ENCODE measurements at places on chromosomes 11 and 22.

GRCh38 chr22:43343670-43344519 lies 723 bp upstream of the SCUBE1 start:
- no peak for DNase-seq

DNA sequence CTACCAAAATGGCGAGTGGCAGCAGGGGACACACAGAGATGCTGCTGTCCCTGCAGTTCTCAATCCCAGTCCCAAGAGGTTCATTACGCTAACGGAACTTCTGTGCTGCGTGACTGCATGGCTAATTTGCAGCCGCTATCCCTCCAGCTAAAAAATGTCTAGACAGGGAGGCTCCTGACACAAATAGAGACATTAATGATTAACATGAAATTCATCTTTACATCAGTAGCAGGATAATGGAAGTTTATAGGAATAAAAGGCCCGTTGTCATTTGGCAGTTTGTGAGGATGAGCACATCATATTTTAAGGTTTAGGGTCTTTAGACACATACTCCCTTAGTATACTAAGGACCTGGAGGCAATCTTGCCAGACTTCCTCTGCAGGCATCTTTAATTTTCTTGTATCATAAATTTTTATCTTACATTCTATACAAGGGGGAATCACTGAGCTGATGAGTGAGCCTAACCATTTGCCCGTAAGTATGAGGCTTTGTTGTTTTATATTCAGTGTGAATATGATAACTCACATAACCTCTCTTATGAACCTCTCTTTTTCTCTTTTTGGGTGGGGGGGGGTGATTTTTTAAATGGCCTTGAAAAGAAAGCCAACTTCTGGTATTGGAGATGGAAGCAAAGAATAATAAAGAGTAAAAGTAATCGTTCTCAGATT lies 99.8 kb upstream of the OR9G4 start:
- DNase-seq = no peak

DNA sequence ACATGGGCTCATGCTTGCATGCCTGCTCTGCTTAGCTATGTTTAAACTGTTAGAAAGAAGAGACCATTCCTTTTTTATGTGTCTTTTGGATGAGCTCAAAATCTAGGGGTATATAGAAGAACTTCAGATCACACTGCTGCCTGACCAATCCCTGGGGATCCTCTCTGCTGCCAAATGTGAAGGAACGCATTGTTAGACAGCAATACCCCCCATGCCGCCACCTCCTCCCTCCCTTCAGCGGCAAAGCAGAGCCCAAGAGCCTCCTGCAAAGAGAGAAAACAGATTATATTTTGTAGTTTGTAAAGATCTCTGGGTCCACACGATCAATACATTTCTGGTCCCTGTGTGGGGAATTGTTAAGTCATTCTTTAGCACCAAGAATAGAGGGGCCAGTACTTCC lies 677.6 kb downstream of the NTM start:
- no peak for DNase-seq

DNA sequence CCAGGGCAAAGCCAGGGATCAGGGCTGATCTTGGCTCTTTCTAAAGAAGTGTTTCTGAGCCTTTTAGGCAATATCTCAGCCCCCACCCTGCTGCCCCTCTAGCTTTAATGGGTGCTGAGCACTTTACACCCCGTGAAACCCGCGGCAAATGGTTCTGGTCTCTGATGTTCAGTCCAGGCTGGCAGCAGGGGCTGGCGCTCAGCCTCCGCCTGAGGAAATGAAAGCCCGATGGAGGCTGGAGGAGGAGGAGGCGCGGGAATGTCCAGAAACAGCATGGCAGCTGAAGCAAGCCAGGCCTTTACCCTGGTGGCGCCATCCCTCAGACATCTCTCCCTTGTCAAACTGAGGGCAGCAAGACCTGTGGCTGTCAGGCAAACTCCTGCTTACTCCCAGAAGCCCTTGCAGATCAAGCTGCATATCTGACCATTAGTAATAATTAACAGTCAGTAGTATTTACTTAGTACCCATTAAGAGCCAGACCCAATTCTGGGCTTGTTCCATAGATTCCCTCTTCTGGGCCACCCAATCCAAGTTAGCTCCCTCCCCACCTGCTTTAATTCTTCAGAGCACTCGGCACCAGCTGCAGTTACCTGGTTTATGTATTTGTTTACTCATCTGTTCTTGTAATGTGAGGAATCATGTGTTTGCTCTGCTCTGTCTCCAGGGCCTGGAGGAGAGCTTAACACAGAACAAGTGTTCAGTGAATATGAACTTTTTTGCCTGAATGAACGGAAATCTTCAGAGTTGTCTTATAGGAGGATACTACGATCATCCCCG lies 15.0 kb upstream of the ALX4 start:
- DNase-seq = no peak

DNA sequence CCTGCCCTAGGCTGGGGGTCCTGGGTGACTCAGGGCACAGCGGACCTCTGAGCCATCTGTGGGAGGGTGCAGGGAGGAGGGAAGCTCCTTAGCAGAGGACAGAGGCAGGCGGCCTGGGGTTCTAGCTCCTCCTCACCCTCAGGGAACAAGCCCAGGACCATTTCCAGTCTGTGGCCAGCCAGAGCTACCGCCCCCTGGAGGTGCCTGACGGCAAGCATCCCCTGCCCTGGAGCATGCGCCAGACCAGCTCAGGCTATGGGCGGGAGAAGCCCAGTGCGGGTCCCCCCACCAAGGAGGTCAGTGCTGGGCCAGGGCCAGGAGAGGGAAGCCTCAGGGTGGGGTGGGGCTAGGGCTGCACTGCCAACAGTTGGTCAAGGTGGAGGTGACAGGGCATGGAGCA lies 26.0 kb upstream of the LRRC10B start:
- DNase-seq = no peak

- DNase-seq = peak; percentile 30
Measured at GRCh38 chr11:34650528-34650927, 29.6 kb downstream of the EHF start.

- no peak for DNase-seq
Measured at GRCh38 chr11:8202516-8203413, 33.9 kb upstream of the RIC3 start.

- no peak for DNase-seq
Measured at GRCh38 chr11:64211181-64211872, 4.8 kb downstream of the FERMT3 start.

DNA sequence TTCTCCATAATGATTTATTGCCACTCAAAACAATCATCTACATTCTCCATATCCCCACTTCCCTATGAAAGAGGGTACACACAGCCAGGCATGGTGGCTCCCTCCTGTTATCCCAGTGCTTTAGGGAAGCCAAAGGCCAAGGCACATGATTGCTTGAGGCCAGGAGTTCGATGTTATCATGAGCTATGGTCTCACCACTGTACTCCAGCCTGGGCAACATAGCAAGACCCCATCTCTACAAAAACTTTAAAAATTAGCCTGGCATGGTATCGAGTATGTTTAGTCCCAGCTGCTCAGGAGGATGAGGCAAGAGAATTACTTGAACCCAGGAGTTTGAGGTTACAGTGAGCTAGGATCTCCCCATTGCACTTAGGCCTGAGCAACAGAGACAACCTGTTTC lies 6.0 kb downstream of the HPS5 start:
- no peak for DNase-seq

DNA sequence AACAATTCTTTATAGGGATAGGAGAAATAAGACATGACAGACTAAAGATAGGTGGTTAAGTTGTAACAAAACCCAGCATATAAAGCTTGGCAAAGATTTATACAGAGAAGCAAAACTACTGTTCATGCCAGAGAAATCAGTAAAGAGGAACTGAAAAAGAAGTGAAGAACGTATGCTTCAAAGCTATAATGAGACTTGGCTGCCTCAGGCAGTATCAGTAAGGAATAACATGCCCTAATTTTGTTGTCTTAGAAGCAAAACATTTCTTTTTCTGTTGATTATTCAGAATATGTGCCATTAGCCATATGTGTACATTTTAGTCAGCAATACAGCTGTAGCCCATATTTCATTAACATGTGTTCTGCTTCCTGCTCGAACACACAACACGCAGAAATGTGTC lies 403.2 kb downstream of the NELL1 start:
- no peak for DNase-seq

GRCh38 chr11:61881397-61881796 lies 9.9 kb downstream of the FADS3 start:
- no peak for DNase-seq

DNA sequence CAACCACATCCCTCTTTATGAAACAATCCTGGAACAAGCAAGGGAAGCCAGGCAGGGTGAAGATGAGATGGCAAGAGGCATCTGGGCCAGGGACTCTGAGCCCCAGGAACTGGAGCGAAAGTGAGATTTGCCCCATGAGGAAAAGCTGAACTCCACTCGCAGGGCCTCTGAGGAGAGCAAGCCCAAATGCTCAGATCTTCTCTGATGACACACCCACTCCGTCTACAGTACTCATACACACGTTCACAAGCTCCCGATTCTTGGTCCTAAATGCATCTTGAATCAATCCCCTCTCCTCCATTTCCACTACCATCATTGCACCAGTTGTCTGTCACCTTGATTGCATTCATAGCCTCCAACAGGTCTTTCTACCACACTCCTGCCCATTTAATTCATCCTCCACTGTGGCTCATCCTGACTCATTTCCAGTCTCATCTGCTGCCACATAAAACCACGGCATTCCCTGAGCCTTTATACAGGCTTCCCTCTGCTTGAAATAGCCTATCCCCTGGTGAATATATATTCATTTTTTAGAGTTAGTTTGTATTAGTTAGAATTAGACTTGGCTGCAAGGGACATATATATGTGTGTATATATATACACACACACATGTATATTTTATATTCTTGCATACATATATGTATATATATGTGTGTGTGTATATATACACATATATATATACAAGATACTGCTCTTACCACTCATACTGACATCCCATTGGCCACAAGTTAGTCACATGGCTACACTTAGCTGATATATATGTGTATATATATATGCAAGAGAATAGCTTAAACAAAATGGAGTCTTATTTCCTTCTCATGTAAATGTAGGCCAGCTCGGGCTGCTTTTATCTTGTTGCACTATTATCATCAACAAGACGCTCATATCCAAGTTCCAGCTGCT lies 1.4 kb upstream of the APOA5 start:
- no peak for DNase-seq

DNA sequence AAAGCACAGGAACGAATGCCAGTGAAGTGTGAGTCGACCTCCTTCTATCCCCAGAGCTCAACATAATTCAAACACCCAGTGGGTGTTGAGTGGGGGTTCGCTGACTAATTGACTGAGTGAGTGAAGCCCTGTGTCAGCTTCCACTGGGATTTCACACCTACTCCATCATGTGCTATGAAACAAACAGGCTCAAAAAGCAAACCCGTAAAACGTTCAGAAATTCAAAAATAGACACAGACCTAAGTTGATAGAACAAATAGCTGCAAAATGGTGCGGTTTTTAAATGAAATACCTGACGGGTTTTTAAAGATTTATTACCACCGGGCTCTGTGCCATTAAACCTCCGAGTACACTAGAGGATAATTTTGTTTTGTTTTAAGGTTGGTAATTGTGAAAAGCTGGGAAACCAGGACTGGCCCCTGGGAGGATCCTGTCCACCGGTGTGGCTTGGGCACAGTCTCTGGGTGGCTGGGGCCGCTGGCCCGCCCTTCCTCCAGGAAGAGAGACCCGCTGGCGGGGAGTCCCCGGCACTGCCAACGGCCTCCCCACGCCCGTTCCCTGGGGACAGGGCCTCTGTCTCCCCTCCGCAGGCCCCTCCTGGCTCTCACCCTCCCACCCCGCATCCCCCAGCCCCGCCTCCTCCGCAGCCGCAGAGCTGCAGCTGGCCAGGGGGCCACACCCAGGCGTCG lies 13.6 kb downstream of the KCNJ5 start:
- no peak for DNase-seq

GRCh38 chr11:2097356-2097997 lies 41.7 kb downstream of the IGF2 start:
- no peak for DNase-seq

DNA sequence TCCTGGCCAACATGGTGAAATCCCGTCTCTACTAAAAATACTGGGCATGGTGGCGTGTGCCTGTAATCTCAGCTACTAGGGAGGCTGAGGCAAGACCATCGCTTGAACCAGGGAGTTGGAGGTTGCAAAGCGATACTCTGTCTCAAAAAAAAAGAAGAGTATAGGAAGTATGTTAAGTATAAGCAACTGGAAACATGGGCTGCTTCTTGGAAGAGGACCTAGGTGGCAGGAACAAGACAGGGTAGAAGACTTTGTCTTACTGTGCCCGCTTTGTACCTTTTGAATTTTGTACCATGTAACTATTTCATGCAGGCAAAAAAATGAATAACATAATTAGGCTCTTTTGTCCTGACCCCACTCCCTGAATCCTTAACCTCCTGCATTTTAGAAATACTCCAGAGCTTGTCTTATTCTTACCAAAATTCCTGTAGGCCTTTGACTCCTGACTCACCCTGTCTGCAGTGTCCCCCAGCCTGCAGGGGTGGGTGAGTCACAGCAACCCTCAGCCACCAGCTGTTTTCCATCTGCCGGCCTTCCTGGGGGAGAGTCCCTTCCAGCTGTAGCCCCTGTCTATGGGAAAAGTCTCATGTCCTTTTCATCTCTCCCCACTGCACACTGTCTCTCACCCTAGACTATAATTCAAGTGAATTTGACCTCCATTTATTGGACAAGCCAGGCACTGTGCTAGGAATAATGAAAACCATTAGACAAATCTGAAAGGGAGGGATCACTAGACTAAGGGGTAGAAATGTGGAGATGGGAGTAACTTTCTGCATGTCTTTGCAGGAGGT lies 41.8 kb downstream of the TXN2 start:
- DNase-seq = no peak

DNA sequence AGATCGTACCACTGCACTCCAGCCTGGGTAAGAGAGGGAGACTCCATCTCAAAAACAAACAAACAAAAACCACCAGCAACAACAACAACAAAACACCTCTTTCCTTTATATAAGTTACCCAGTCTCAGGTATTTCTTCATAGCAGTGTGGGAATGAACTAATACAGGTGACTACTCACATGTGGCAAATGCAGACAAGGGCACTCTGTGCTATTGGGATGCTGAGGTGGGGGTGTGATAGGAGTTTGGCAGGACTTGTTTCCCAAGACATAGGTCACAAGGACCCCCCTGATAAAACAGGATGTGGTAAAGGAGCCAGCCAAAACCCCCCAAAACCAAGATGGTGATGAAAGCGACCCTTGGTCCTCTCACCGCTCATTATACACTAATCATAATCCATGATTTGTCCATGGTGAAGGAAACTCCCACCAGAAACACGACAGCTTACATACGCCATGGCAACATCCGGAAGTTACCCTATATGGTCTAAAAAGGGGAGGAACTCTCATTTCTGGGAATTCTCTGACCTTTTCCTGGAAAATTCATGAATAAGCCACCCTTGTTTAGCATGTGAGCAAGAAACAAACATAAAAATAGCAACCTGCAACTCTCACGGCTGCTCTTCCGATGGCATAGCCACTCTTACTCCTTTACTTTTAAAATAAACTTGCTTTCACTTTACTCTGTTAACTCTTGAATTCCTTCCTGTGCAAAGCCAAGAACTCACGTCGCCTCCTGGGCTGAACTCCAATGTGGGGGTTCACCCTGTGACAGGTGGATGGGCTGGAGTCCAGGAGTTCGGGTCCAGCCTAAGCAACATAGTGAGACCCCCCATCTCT lies 18.8 kb upstream of the INCENP start:
- no peak for DNase-seq

All from activated naive CD4-positive, alpha-beta T cell (primary cell).